ENCODE measurements at places on chromosomes 7 and 10.

DNA sequence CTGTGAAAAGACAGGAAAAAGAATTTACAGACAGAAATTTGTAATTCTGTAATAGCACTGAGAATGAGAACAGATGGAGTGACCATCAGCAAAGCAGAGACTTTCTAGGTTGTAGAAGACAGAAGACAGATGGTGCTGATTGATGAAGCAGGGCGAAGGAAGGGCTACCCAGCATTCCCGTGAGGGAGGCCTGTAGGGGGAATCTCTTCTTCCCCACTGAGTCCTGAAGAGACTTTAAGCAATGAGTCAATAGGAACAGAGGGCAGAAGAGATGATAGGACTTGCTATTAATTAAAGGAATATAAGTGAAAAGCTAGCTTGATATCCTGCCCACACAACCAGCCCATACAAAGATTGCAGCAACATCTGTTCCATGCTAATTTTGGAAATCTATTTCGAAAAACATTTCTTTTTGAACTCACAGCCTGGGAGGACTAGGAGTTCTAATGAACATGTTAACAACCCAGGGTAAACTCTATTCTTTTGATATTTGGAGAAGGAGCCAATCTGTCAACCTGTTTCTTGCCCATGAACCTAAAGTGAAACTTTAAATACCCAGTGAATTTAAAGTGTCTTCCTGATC is 44.1 kb downstream of the RALA start:
- DNase-seq: no peak

GRCh38 chr10:21811245-21811585 is 192.3 kb downstream of the DNAJC1 start:
- no peak for DNase-seq

- DNase-seq: no peak
Observed at GRCh38 chr10:121065330-121065729, 214.2 kb downstream of the WDR11 start.

DNA sequence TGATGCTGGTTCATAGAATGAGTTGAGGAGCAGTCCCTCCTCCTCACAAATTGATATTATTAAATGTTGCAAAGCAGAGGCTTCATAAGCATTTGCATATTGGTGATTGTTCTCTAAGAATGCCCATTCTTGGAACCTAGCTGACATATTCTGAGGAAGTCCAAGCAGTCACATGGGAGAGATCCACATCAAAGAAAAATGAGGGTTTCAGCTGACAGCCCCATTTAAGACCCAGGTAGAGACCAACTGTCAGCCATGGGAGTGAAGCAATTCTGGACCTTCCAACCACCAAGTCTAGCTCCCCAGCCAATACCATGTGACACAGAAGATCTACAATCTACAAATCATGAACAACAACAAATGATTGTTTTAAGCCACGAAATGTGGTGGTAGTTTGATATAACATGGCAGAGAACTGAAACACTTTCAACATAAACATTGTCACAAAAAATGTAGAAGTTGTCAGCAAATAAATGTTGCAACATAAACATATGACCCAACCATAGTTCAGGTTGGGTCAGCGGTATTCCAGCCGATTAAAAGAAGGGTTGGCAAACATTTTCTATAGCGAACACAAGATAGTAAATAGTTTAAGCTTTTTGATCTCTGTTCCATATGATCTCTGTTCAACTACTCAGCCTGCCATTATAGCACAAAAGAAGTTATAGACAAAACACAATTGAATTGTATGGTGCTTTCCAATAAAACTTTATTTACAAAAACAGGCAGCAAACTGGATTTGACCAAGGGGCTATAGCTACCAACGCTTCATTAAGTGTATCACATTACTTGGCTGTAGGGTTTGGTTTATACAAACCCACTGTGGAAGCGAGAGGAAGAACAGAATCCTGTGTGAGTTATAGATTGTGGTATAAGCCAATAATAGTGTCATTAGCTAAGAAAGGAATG is 41.4 kb upstream of the MPP7 start:
- DNase-seq: no peak

- no peak for DNase-seq
Observed at GRCh38 chr7:78134256-78134655, 335.7 kb downstream of the PHTF2 start.

GRCh38 chr10:93837822-93838221 is 56.0 kb upstream of the SLC35G1 start:
- DNase-seq: no peak

- DNase-seq: no peak
Observed at GRCh38 chr7:142957723-142958122, 4.4 kb downstream of the KEL start.

DNA sequence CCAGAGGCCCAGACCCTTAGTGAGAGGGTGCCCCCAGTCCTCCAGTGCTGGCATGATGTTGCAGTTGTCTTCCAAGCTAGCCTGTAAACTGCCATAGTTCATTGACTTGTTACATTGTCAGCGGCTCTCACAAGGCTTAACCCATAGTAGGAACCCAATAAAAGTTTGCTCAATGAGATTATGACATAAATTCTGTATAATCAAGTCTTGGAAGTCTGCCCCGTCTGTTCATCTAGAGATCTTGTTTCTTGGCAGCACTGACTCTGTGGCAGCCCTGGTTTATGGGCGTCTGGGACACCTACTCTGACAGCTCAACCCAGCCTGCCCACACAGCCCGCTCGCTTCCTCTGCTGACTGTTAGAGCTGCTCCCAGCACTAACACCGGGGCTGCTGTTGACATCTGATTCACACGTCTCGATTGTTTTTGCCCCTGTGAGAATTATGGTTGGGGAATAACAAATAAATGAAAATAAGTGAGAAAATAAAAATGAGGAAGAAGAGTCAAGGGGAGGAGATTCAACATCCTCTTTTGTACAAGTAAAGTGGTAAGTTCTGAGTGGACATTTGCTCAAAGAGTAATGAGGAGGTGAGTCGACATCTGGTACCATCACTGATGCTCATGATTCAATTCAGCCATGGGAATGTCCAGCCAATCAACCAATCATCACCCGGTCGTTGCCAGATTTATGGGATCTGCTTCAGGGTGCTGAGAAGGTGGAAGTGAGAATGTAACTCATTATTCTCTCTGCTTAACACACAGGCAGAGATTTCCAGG is 160.8 kb downstream of the SPAG6 start:
- no peak for DNase-seq

GRCh38 chr7:73338321-73338720 is 10.4 kb downstream of the FKBP6 start:
- DNase-seq: no peak

DNA sequence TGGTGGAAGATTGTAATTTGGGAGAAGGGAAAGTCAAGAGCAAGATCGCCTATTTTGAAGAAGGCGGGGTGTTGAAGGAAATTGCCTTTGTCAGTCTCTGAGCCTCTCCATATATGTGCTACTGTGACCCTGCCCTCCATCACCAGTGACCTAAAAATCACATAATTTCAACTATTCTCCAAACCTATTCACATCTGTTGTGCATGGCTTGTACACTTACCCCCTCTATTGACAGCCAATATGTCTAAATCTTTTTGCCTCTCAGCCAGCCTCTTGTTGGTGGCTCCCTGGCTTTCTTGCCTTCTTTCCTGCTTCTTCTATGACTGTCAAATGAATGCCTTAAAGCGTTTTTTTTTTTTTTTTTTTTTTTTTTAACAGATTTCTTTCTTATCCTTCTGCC is 295.6 kb downstream of the AUTS2 start:
- DNase-seq: no peak

All from mucosa of gallbladder (tissue), 1 donor.